ENCODE measurements at places on chromosomes 13 and 19.
A peak's percentile ranks its signal among the peaks of the same experiment; 100 is the strongest.

DNA sequence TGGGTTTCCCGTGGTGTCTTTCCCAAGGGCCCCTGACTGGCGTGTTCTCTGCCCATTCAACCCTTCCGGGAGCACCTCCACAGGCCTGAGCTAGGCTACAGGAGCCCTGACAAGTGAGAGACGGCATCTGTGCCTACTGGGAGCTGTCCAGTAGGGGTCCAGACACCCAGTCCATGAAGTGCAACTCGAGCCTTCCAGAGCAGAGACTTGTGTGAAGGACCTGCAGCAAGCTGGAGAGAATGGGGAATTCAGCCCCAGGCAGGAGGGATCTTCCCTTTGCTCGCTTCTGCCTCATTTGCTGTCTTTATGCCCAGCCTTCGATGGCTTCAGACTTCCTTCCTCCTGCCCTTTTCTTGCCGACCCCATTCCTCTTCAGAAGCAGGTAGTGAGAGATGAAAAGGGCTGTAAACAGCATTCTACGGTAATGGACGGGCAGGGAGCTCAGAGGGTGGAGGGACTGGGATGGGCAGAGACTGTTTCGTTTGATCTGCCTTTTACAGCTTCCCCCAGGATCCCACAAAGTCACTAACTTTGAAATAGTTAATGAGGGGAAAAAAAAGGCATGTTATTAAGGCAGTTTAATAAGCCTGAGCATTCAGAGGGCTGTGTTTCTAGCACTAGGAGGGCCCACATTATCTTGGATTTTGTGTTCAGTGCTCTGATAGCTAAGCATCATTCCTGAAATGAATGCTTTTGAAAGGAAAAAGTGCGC, 327.6 kb downstream of the FGF9 start:
- no peak for DNase-seq

DNA sequence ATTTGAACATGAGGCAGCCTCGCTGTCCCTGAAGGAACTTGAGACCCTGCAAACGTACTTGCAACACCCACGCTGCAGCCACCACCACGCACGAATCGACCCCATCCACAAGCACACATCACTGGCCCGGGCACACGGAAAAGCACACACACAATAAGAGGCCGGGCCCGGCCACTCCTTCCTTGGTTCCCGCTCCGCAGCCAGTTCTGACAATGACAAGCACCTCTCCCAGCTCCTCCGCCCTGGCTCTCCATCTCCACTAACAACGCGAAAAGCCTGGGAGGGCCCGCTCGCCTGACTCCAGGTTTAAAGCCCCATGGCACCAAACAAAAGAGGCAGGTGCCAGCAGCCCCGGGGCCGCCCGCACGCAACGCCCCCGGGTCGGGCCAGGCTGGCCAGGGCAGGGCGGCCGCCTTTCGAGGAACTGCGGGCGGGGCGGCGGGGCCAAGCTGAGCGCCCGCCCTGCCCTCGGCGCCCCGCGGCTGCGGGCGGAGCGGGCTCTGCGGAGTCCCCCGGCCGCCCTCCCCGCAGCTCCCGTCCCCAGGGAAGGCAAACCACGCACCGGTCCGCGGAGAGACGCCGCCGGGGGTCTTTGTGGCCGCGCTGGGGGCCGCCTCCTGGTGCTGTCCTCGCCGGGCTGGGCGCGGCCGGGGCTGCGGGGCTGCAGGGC, 495 bp downstream of the DCLK1 start:
- peak; percentile 65 for DNase-seq

GRCh38 chr19:8163759-8164158, 14.4 kb upstream of the FBN3 start:
- DNase-seq, result no peak

GRCh38 chr13:62696490-62696889, 1280.8 kb upstream of the PCDH20 start:
- DNase-seq, result no peak

- DNase-seq, result no peak
Observed at GRCh38 chr19:52638601-52639000, 446 bp upstream of the ZNF83 start.

DNA sequence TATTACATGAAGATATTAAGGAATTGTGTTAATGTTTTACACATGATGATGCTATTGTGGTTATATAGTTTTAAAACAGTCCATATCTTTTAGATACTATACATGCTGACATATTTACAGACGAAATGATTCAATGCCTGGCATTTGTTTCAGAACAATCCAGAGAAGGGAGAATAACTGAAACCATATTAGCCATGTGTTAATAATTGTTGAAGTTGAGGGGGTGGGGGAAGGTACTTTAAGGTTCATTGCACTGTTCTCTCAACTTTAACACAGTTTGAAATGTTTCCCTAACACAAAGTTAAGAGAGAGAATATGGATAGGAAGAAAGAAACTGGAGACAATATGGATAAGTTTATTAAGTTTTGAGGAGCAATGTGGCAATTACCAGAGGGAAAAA, 5.8 kb downstream of the CRYL1 start:
- DNase-seq, result peak; percentile 64

DNA sequence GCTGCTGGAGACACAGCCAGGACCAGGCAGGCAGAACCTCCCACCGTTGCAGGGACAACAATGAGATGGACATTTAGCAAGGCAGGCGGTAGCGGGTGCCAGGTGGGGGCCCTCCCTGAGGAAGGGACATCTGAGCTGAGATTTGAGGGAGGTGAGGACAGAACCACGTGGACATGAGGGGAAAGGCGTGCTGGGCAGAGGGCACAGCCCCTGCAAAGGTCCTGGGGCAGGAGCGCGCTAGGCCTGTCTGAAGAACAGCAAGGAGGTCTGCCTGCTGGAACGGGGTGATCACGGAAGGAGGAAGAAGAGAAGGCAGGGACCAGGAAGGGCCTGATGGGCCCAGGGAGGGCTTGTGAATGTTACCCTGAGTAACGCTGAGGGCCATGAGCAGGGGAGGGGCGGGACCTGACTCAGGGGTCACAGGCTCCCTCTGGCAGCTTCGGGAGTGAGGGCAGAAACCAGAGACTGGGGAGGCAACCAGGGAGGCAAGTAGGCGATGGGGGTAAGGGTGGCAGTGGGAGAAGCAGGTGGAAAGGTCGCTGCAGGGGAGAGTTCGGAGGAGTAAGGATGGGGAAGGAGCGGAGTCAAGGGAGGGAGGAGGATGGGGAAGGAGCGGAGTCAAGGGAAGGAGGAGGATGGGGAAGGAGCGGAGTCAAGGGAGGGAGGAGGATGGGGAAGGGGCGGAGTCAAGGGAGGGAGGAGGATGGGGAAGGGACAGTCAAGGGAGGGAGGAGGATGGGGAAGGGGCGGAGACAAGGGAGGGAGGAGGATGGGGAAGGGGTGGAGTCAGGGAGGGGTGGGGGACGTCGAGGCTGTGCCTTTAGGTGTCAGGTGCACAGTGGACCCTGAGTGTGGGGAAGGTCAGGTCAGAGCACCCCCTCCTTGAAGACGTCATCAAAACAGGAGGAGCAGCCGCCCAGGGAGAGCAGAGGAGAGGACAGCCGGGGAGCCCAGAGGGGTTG, 15.7 kb upstream of the B3GNT3 start:
- peak; percentile 66 for DNase-seq

DNA sequence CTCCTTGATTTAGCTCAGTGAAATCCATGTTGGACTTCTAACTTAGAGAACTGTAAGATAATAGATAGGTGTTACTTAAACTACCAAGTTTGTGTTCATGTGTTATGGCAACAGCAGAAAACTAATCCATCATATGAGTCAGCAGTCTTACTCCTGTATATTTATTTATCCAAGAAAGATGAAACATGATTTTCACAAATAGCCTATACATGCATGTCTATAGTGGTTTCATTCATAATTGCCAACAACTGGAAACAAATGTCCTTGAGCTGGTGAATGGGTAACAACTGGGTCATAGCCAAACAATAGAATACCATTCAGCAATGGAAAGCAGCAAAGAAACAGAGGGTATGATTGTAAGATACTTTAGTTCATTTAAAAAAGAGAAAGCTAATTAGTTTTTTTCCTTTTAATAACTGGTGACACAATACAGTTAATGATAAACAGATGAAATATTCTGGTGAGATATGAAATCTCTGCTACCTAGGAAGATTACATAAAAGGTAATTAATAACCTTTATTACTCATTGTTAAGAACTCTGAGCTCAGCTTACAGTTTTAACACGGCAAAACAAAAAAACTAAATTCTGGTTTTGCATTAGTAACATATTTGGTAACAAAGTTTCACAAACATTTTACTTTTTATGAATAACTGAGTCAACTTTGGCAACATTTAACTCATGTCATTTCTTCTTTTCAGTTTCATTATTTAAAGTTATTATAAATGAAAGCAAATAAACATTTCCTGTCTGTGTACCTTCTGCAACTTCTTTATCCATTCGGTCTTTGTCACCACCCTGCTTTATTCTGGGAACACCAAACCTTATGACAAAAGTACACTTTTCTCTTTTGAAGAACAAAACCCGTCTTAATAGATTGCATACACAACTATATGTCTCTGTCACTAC, 181.3 kb downstream of the LIG4 start:
- DNase-seq, result no peak

- DNase-seq, result peak; percentile 66
Observed at GRCh38 chr13:94154367-94154766, 325.1 kb downstream of the DCT start.

All from muscle of leg (tissue), 16 donors.